ENCODE measurements at places on chromosomes 2 and 18. TPM values are rescaled to one million over a fixed set of nuclear protein-coding genes. Genes with fewer than 3 reads are reported as not detected.

Gene COLEC11
- total RNA-seq = 0.40 TPM

Gene HAAO
- 4.9 TPM for total RNA-seq

Gene ACVR1C
- total RNA-seq = 1.1 TPM

Gene C2orf66
- not detected for total RNA-seq

Gene MEP1B
- total RNA-seq = not detected

Gene EFR3B
- 12.7 TPM for total RNA-seq

Gene GPR75
- 1.3 TPM for total RNA-seq

GRCh38 chr2:190563646-190564045, 29.1 kb upstream of the NEMP2 start:
- H3K27me3 ChIP-seq = no peaks in the 10 kb centered on the region
- no peaks in the 10 kb centered on the region for H3K36me3 ChIP-seq
- no peak for DNase-seq
- no peaks in the 10 kb centered on the region for H3K4me1 ChIP-seq
- H3K27ac ChIP-seq = no peak overlapping the region

DNA sequence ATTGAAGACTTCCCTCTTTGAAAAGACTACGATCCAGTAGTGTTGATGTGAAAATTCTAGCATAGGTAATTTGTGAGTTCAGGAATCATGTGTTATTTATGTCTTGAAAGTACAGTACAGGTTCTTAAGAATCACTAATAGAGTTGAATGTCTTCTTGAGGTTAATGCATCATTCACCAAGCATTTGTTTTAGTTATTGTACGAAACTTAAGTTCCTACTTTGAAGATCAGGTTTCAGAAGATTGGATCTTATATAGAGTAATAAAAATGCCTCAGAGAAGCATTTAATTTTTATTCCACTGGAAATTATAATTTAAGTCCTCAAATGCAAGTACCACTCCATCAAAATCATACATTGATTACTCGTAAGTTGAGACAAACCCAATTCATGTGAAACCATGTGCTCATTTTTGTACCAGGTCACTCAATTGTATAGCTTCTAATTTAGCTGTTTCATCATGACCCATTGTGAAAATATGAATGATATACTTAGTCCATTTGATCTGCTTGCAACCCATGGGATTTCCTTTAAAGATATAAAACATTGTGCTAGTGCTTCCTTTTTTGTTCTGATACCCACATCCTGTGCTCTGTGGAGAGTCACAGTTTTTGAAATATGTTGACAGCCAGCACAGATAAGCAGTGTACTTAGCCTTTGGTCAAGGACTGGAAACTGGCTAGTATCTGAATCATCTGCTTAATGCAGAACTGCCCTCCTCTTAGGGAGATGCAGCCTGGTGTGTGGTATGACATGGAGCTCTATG, 22.5 kb upstream of the RAB27B start:
- H3K4me3 ChIP-seq = no peak overlapping the region
- no peak overlapping the region for H3K27ac ChIP-seq
- no peaks in the 10 kb centered on the region for H3K4me1 ChIP-seq

DNA sequence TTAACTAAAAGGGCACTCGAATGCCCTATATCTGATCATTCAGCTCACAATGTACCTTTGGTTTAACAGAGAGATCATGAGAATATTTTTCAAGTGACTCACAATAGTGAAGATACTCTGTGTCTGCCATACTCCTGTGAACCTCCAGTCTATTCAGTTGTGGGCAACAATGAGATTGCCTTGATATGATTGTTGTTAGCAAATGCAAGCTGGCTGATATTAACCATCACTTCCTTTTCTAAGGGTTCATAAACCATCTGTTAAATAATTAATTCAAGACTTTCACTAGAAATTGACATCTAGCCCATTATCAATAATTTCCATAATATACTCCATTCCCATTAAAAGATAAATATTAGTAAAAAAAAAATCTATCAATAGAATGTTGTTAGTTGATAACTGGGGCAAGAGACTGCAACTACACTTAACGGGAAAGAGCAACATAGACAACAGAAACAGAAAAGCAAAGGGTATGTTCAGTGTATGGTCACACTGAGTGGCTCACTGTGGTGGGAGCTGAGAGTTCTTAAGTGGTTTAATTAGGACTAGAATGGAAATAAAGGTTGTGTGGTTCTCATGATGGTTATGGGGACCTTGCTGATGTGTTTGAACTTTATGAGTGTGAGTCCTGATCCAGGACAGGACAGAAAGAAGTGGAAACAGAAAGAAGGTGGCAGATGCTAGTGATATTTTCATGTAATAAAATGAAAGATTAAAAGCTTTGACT, 11.9 kb downstream of the IL18RAP start:
- no peaks in the 10 kb centered on the region for H3K36me3 ChIP-seq
- no peaks in the 10 kb centered on the region for H3K4me1 ChIP-seq
- DNase-seq = no peak
- no peak overlapping the region for H3K4me3 ChIP-seq

- no peaks in the 10 kb centered on the region for H3K36me3 ChIP-seq
- H3K27ac ChIP-seq = no peak overlapping the region
- no peaks in the 10 kb centered on the region for H3K27me3 ChIP-seq
- no peaks in the 10 kb centered on the region for H3K4me1 ChIP-seq
- no peak for DNase-seq
These were observed 225.9 kb upstream of the FBXO11 start for GRCh38 chr2:48132271-48132625.

GRCh38 chr2:40435426-40436092, 16.3 kb downstream of the SLC8A1 start:
- no peaks in the 10 kb centered on the region for H3K4me1 ChIP-seq
- no peak for DNase-seq
- no peaks in the 10 kb centered on the region for H3K27me3 ChIP-seq
- no peak overlapping the region for H3K4me3 ChIP-seq
- no peaks in the 10 kb centered on the region for H3K36me3 ChIP-seq

GRCh38 chr2:102181919-102182635, 4.7 kb upstream of the IL1RL2 start:
- no peak for DNase-seq
- no peaks in the 10 kb centered on the region for H3K27me3 ChIP-seq
- H3K36me3 ChIP-seq = no peaks in the 10 kb centered on the region
- H3K4me3 ChIP-seq = peak overlapping the region; percentile 13
- H3K27ac ChIP-seq = peak overlapping the region; percentile 71

GRCh38 chr18:38933910-38934510, 1368.4 kb upstream of the CELF4 start:
- H3K4me3 ChIP-seq = no peak overlapping the region
- H3K4me1 ChIP-seq = no peaks in the 10 kb centered on the region
- no peaks in the 10 kb centered on the region for H3K36me3 ChIP-seq

DNA sequence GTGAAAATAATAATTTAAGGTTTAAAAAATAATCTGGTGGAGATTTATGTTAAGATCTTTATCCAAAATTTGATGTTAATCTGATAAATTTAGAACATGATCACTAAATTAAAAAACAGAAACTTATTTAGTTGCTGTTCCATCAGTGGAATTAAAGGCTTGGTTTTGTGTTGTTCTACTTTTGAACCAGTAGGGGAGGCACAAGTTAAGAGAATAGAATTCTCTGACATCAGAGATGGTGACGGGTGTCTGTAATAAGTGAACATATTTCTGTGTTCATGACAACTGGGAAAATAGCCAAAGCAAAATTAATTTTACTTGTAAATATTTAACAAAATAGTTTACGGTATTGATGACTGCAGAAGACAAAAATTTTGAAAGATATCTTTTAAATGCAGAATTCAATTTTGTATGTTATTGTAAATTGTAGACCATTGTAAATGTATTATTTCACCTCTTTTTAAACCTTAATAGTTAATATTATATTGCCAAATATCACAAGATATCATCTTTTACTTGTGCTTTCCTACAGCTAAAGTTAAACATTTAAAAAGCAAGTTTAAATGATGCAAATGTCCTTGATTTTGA, 106.0 kb downstream of the UBR3 start:
- H3K4me1 ChIP-seq = no peaks in the 10 kb centered on the region
- H3K4me3 ChIP-seq = no peak overlapping the region
- H3K27ac ChIP-seq = no peak overlapping the region
- no peaks in the 10 kb centered on the region for H3K27me3 ChIP-seq
- DNase-seq = no peak

DNA sequence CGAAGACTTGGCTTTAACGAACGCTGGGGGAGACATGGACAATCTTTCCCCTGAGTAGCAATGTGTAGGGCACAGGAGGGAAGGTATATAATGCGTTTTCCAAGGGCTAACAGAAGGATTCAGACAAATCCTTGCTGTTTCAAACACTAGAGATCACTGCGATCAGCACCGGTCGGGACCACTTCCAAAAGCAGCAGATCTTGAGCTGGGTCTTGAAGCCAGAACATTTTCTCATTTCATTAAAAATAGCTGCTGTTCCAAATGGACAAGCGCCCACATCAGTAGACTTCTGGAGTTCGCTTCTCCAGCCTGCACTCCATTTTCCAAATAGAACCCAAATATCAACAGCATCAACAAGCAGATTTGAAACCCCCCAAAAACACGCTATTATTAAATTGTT, 65.1 kb upstream of the MAPRE2 start:
- H3K36me3 ChIP-seq = no peaks in the 10 kb centered on the region
- peaks cover 43% of the 10 kb centered on the region for H3K4me1 ChIP-seq
- no peaks in the 10 kb centered on the region for H3K27me3 ChIP-seq
- peak; percentile 64 for DNase-seq
- peak overlapping the region; percentile 99 for H3K27ac ChIP-seq

DNA sequence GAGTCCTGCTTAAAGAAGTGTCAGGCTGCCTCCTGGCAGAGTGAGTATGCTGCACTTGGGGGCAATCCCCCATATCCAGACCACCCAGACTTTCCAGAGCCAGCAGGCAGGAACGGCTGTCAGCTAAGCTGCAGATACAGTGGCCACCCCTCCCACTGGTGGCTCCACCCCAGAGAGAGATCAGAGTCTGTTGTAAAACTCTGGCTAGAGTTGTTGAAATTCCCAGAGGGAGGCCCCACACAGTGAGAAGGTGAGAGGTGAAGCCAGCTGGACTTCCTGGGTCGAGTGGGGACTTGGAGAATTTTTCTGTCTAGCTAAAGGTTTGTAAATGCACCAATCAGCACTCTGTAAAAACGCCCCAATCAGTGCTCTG, 533.8 kb upstream of the ACVR2A start:
- no peaks in the 10 kb centered on the region for H3K36me3 ChIP-seq
- no peak overlapping the region for H3K27ac ChIP-seq
- H3K27me3 ChIP-seq = no peaks in the 10 kb centered on the region
- H3K4me3 ChIP-seq = no peak overlapping the region

GRCh38 chr2:133652398-133652797, 84.1 kb upstream of the NCKAP5 start:
- H3K27ac ChIP-seq = no peak overlapping the region
- H3K36me3 ChIP-seq = no peaks in the 10 kb centered on the region
- DNase-seq = no peak
- no peaks in the 10 kb centered on the region for H3K27me3 ChIP-seq
- H3K4me3 ChIP-seq = no peak overlapping the region

DNA sequence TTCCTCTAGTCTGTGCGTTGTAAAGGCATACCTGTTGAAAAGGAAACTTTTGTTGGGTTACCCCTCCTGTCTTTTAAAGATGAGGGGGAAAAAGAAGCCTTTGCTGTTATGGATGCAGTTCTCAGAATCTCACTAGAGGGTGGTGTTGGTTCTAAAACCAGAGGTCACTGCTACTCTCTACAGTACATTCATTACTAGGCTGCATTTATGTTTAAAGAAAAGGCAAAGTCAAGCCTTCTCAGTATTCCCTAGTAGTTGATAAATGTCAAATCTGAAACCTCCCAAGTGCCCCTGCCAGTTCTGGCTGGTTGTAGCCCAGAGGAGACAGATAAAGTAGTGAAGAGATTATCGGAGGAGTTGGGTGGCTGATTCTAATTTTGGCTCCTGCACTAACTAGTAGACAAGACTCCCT, 1.4 kb upstream of the PLCL1 start:
- H3K36me3 ChIP-seq = no peaks in the 10 kb centered on the region
- H3K27ac ChIP-seq = peak overlapping the region; percentile 82
- peak overlapping the region; percentile 87 for H3K4me3 ChIP-seq
- no peak for DNase-seq
- peaks cover 36% of the 10 kb centered on the region for H3K4me1 ChIP-seq

GRCh38 chr2:50627505-50627904, 404.4 kb downstream of the NRXN1 start:
- no peaks in the 10 kb centered on the region for H3K27me3 ChIP-seq
- no peaks in the 10 kb centered on the region for H3K36me3 ChIP-seq

DNA sequence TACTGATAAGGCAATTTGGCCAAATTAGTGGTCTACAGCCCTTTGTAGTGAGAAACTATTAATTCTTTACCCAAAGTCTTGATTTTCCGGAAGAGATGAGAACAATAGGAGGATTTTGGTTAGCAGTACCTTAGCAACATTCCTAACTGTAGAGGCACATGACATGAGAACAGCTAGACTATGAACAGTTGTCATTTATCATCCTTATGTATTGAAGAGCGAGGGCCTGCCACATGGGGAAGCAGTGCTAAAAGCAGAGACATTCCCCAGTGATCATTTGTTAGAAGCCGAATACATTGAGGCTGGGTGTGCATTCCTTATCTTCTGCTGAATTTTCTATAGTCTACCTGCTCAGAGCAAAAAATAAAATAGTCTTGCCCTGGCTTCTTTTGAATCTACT, 65.2 kb downstream of the RBBP8 start:
- H3K36me3 ChIP-seq = no peaks in the 10 kb centered on the region
- no peak overlapping the region for H3K4me3 ChIP-seq
- H3K27me3 ChIP-seq = no peaks in the 10 kb centered on the region
- no peak for DNase-seq

GRCh38 chr2:65991381-65992197, 443.3 kb upstream of the MEIS1 start:
- H3K36me3 ChIP-seq = no peaks in the 10 kb centered on the region
- no peak overlapping the region for H3K4me3 ChIP-seq
- DNase-seq = no peak
- no peak overlapping the region for H3K27ac ChIP-seq
- no peaks in the 10 kb centered on the region for H3K27me3 ChIP-seq
- peaks cover 3% of the 10 kb centered on the region for H3K4me1 ChIP-seq

DNA sequence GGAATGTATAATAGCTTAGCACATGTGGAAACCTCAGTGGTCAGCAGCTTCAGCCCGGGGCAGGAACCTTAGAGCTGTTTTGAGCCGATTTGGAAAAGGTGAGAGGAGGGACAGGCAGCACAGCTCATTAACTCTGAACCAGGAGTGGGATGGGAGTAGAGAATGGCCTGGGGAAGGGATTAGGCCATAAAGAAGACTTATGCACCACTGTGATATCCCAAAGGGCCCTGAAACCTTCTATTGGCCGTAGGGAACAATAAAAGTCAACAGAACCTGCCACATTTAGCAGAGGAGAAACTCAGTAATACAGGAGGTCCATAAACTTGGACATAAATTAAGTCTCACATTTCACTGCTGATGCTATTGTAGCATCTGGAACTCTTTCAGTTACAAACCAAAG, 124.2 kb upstream of the REV1 start:
- no peak overlapping the region for H3K27ac ChIP-seq
- no peak for DNase-seq
- H3K36me3 ChIP-seq = no peaks in the 10 kb centered on the region

GRCh38 chr2:99689145-99689742, 199.4 kb upstream of the REV1 start:
- no peaks in the 10 kb centered on the region for H3K27me3 ChIP-seq
- no peaks in the 10 kb centered on the region for H3K36me3 ChIP-seq
- DNase-seq = no peak

GRCh38 chr2:118177318-118177717, 89.0 kb downstream of the INSIG2 start:
- H3K36me3 ChIP-seq = no peaks in the 10 kb centered on the region
- no peak overlapping the region for H3K27ac ChIP-seq
- H3K4me3 ChIP-seq = no peak overlapping the region
- DNase-seq = no peak
